NCI-H2081 (cell line): ENCODE measurements at places on chromosomes 3 and 15.

DNA sequence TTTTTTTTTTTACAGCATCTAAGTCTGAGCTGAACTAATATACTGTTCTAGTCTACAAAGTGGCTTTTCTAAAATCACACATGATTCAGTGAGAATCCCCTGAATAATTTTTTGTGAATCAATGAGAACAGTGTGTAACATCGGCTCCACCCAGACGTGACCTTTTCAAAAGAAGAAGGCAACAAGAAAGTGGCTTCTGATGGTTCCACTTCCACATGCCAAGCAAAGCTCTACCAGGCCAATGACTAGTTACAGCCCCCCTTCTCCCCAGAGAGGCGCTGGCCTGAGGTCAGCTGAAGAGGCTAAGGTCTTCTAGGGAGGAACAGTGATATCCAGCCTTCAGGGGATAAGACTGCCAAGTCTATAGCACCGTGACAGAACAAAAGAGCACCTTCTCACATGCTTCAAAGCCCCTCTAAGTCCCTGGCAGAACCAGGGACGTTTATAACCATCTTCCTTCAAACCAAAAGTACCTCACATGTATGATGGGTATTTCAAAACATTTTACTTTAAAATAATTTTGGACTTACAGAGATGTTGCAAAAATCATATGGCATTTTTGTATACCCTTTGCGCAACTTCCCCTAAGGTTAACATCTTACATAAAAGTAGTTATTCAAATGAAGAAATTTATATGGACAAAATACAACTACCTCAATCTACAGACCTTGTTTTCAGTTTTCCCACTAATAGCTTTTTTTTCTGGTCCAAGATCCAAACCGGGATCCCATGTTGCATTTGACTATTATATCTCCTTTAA, 177.9 kb downstream of the OSBPL10 start:
- no peak for DNase-seq

- DNase-seq = no peak
Observed at GRCh38 chr15:64229129-64229724, 66.4 kb upstream of the PPIB start.

DNA sequence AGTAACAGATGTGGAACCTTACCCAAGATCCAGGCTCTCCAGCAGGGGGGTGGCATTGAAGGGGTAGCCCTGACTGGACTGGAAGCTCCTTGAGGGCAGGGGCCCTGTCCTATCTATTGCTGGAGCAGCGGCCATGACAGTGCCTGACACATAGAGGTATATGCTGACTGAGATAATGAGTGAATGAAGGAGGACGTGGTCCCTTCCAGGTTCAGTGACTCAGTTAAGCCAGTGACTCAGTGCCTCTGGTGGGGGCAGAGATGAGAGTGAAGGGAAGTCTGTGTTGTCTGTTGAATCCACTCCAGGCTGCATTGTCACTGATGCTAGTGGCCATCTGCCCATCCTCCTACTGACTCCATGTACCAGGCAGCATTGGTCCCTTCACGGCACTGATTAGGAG, 13.0 kb upstream of the CTXND1 start:
- no peak for DNase-seq

DNA sequence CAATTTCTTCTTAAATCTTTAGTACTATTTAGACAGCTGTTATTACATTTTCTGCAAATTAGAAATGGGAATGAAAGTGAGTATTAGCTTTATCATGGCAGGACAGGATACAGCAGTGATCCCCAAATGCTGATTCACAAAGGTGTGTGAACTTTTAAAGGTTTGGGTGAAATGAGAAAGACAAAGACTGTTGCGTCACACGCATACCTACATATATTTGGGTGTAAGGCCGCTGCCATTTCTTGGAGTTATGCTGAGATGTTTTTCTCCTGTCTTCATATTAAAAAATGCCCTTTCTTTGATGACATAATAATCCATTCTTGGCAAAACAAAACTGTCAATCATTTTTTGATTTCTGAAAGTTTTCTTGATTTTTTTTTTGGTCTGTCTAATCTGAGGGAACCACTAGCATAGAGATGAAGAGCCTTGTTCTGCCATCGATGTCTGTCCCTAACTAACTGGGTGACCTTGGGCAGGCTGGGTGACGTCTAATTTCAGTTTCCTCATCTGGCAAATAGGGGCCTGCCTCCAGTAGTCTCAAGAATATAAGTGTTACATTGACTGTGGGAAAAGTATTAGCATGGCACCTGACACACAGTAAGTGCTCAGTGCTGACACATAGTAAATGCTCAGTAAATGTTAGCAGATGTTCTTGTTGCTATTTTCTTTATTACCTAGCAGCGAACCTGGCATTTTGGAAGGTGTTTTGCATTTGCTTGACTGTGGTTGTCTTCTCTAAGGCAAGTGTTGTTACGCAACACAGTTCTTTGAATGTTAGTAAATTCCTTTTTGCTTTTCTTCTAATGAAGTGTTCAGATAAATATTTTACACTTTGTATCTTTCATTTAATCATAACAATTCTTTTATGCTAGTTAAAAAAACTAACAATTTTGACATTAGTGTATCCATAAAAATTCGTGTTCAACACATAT, 5.0 kb downstream of the MITF start:
- DNase-seq = no peak

- peak; percentile 53 for DNase-seq
Observed at GRCh38 chr3:178451799-178452198, 84.4 kb upstream of the KCNMB2 start.

DNA sequence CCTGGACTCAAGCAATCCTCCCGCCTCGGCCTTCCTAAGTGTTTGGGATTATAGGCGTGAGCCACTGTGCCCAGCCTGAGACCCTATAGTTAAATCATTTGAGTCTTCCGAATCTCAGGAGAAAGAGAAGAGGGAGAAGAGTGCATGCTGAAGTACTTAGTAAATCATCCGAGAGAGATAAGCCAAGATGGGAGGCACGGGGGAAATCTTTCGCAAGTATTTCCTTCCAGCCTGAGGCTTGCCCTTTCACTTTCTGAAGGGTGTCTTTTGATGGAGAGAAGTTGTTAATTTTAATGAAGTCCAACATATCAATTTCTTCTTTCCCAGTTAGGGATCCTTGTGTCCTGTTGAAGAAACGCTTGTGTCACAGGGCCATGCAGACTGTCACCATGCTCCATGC, 97.1 kb upstream of the SLC6A6 start:
- DNase-seq = no peak

- DNase-seq = no peak
Observed at GRCh38 chr3:180700941-180701340, 21.7 kb upstream of the CCDC39 start.

- DNase-seq = no peak
Observed at GRCh38 chr3:4323246-4324027, 20.3 kb downstream of the SETMAR start.

- no peak for DNase-seq
Observed at GRCh38 chr15:36585774-36586173, 6.3 kb downstream of the CDIN1 start.

DNA sequence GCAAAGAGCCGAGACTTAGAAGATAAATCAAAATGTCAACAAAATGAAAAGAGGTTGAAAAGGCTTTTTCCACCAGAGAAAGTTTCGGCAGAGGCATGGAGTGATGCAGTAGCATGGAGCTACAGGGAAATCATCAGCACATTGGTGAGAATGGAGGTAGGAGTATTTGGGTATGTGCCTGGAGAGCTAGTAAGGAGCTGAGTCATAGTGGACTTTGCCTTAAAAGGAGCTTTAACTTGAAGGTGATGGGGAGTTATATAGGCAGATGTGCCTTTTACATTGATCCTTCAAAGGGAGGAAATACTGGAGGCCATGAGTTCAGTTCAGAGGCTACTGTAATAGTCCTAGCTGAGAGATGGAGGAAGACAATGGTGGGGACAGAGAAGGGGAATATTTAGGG, 44.3 kb downstream of the IL5RA start:
- DNase-seq = no peak

GRCh38 chr3:72454441-72454840, 393.8 kb downstream of the SHQ1 start:
- no peak for DNase-seq

GRCh38 chr3:45800611-45801010, 4.3 kb upstream of the SLC6A20 start:
- DNase-seq = no peak

DNA sequence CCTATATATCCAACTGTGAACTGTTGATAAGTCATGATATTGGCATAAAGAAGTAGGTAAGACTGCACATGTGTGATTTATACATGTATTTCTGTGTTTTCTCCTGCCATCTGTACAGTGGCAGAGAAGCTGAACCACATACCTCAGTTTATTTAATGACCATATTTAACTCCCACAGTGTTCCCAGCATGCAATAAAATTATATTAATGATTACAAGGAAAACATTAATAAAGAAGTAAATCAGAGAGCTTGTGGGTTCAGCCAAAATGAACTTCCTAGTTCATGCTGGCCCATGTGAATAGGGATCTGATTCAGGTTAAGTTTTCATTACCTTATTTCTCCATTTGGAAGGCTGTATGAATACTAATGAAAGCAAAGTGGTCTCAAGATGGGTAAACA, 439.2 kb downstream of the CNTN6 start:
- DNase-seq = no peak

DNA sequence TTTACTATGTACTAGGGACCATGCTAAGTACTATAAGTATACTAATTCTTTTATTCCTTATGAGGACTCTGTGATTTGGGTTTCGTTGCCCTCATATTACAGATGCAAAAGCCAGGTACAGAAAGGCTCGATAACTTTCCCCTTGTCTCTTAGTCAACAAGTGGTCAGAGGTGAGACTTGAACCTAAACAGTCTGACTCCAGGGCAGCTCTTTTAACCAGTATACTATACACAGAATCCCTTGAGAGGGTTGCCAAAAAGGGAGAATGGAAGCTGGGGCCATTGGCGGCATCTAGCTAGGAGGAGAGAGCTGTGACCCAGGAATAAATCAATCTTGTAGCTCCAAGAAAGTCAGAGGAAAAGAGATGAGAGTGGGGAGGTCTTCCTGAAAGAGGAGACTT, 92.4 kb downstream of the TOP2B start:
- no peak for DNase-seq

DNA sequence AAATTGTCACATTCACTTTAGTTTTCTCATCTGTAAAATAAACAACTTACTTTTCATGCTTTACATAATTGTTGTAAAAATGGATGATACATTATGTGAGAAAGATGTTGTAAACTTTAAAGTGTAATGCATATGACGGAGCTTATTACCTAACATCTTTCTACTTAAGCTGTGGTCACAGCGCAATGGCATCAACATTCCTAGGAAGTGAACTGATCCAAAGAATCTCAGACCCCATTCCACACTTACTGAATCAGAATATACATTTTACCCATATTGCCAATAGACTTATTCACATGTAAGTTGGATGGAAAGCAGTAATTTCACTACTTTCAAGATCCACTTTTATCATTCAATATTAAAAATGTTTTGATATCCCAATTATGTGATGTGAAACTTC, 497.5 kb downstream of the FGF12 start:
- DNase-seq = no peak

- DNase-seq = no peak
Observed at GRCh38 chr15:42367041-42367440, 7.7 kb downstream of the CAPN3 start.

GRCh38 chr3:160027541-160028195, 39.0 kb downstream of the IL12A start:
- no peak for DNase-seq

DNA sequence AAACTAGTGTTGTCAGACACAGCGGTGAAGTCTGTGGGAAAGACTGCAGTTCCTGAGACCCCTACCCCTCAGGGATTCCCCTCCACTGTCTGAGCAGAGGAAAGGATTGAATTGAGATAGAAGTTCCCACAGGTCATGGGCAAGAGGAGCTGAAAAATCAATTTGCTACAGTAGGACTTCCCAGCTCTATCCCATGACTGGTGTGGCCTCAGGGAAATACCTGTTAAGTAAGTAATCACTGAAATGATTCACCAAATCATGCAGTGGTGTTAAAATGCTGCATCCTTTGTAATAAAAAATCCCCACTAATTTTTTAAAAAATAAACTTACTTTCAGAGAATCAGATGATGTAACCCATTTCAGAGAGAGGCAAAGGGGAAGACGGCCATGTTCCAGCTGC, 45.0 kb upstream of the SPRED1 start:
- no peak for DNase-seq

DNA sequence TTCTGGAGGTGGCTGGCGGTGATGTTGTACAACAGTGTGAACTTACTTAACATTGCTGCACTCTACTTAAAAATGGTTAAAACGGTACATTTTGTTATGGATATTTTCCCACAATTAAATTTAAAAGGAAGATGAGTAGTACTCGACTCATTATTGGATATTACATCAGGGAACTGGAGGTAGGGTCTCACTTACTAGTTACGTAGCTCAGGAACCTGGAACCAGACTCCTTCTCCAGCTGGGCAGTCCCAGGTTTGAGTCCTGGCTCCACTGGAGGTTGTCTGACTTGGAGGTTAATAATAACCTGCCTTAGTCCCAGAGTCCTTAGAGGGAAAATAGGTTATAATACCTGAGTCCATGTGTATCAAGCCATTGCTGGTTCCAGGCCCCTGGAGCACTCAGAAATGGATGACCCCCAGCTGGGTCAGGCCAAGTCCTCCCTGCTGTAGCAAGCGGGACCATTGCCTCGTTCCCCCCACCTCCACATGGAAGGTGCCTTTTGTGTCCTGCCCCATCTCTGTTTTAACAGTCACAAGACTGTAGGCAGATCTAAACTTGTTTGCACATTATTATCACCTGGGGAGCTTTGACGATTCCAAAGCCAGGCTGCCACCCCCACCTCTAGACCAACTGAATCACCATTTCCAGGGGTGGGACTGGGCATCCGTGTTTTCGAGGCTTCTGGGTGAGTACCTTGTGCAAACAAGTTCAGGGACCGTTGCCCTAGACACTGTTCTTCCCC, 126.6 kb downstream of the IGF1R start:
- DNase-seq = peak; percentile 68

DNA sequence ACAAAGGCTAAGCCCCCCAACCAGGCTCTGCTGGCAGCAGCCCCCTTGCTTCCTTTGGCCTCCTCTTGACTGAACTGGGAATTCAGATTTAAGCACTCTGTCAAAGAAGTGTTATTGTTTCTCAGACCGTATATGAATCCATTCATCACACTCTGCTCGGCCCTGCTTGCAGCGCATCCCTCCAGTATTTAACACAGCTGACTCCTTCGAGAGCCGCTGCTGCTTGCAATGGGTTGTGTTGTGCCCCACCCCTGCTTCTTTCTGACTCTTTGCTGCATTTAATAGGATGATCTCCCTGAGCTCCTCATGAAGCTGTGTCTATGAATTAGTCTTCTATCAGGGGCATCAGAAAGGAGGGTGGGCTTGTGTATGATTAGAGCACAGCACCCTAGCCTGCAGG, 31.2 kb downstream of the C3orf20 start:
- no peak for DNase-seq

GRCh38 chr3:72273615-72274014, 488.7 kb upstream of the PROK2 start:
- DNase-seq = no peak

GRCh38 chr3:39343076-39343717, 13.7 kb downstream of the CCR8 start:
- DNase-seq = no peak

GRCh38 chr15:51112078-51112477, 17.4 kb upstream of the TNFAIP8L3 start:
- no peak for DNase-seq
